Activated CD4-positive, alpha-beta T cell treated with anti-CD3 and anti-CD28 coated beads for 36 hours (primary cell): ENCODE measurements at places on chromosomes 1 and 21.
A peak's percentile ranks its signal among the peaks of the same experiment; 100 is the strongest.

DNA sequence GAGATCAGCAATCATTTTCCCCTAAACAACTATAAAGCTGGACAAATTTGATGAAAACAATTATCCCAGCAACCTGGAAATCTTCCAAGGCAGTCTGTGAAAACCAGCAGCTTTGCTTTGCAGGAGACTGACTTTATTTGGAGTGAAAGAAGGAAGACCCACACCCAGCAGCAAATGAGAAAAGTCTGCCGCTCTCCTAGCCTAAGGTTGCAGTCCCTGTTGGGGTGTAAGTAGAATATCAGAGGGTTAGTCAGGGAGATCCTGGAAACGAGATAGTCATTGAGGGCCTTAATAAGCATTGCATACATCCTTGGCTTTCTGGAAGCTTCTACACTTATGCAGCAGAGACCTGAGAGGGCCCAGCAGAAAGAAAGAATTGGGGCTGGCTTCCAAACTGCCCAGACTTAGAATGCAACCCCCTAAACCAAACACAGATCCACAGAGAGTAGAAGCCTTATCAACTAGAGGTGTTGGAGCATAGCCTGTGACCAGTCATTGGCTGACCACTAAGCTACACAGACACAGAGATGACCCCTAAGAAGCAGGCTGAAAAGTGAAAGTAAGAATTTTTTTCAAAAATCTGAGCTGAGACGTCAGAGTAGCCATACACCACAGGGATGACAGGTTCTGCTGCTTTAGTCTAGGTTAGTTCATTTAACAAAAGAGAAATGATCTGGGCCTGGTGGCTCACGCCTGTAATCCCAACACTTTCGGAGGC is 98.3 kb downstream of the LYPLAL1 start:
- no peak for DNase-seq

DNA sequence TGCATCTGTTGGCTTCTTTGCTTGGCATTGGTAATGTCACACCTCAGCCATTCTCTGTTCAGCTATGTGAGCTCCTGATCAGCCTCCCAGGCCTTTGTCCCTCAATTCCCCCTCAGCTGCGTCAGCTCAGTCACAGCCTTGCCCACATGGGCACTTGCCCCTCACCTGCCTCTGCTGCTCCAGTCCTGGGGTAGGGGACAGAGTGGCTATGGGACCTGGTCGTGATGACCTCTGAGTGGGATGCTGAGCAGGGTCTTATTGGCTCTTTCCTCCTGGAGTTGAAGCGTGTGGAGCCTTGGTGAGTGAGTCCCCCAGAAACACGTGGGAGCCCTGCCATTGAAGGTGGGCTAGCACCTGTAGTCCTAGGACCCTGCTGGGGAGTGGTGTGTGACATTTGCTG is 61.4 kb upstream of the TLR5 start:
- DNase-seq = no peak

GRCh38 chr1:174682419-174683008 is 234.8 kb downstream of the GPR52 start:
- DNase-seq = no peak

GRCh38 chr1:181127898-181128453 is 39.5 kb downstream of the IER5 start:
- peak; percentile 29 for DNase-seq

DNA sequence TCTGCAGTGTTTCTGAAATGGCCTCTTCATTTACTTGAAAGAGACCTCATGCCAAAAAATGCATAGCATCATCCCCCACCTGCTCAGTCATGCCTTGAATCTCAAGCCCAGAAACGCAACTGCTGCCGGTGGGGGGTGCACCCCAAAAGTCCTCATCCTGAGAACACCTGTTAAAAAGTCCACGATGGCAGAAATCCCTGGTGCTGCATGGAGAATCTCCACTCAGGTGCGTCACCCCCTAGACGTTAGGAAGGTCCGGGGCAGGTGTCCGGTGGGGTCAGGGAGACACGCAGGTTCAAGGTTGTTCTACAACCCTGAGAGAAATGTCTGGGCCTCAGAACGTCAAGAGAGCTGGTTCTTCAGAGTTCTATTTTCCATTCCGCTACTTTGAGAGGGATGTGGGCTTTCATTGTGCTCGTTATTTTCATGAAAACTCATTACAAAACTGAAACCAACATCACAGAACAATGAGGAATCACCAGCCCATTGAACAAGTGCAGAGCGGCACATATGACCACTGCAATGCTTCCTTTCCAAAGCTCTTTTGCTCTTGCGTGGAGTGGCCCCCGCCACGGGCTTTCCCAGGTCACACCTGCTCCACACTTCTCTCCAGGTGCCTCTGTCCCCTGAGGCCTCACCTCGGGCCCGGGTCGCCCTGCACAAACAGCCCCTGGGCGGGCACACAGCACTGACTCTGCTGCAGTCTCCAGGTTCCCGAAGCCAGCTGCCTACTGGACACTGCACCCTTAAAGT is 201.9 kb downstream of the TOMM20 start:
- DNase-seq = peak; percentile 74

DNA sequence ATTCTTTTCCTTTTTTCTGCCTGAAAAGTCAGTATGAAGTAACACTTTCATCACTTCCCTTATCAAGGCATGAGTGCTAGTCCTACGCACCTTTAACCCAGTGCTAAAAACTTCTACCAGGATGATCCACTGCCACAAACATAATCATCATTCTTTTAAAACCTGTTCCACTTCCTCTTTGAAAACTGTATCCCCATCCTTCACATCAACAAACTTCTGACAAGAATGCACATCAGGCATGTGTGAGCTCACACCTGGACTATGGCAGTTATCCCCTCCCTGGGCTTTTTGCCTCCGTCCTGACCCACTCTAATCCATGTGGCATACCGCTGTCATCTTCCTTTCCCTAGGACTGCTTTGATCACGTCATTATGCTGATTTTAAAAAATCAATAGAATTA is 70.2 kb downstream of the ESRRG start:
- no peak for DNase-seq

DNA sequence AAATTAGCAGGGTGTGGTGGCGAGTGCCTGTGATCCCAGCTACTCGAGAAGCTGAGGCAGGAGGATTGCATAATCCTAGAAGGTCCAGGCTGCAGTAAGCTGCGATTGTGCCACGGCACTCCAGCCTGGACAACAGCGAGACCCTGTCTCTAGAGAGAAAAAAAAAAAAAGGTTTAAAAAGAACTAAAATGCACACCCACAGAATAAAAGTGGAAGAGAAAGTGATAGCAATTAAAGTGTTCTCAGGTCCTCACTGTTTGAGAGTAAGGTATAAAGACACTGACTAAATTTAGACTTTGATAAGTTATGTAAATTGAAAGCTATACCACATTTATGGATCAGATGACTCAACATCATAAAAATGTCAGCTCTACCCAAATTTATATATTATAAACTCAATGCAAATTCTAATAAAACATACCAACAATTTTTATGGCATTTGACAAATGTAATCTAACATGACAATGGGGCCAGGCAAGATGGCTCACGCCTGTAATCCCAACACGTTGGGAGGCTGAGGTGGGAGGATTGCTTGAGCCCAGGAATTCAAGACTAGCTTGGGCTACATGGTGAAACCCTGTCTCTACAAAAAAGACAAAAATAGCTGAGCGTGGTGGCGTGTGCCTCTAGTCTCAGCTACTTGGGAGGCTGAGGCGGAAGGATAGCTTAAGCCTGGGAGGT is 11.8 kb downstream of the ZBTB17 start:
- peak; percentile 31 for DNase-seq

DNA sequence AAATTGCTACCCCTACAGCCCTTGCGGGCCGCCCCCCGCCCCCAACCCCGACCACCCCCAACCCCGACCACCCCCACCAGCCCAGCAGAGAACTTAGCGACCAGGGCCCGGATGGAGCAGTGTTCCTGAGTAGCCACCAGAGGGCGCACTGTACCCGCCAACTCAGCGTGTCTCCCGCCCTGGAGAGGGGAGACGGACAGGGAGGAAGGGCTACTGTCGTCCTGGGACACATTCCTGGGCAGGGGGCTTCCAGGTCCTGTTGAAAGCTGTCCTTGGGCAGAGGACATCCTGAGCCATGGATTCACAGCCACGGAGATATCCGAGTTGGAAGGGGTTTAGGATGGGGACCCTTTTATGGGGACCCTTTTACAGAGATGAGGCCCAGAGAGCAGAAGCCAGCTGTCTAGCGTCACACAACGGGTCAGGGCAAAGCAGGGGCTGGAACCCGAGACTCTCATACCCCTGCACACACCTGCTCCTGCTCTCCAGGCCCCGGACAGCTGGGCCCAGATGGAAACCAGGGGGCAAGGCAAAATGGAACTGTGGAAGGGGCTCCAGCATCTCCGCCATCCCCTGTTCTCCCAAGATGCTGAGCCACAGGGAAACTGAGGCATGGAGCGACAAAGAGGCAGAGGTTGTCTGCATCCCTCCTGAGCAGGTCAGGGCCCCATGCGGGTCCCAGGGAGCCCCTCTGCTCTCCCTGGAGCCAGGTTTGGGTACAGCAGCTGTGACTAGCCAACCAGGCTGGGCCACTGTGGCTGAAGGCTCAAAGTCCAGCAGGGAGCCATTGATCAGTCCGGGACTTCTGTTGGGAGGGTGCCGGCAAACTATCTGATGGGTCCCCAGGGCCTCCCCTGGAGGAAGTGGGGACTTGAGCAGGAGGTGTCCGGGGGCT is 25.0 kb upstream of the LAPTM5 start:
- DNase-seq = peak; percentile 90

- no peak for DNase-seq
Measured at GRCh38 chr21:19608101-19608621, 1204.6 kb upstream of the TMPRSS15 start.

DNA sequence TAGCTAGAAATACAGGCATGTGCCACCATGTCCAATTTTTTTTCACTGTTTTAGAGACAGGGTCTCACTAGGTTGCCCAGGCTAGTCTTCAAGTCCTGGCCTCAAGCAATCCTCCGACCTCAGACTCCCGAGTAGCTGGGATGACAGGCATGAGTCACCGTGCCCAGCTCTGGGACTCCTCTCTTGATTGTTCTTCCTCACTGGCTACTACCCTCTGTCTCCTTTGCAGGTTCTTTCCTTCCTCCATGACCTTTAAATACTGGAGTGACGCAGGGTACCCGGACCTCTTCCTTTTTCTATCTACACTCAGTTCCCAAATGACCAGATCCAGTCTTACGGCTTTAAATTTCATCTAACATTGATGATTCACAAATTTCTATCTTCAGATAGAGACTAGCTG is 34.9 kb downstream of the ASH1L start:
- no peak for DNase-seq

- DNase-seq = no peak
Measured at GRCh38 chr1:9602794-9603167, 14.1 kb downstream of the TMEM201 start.

DNA sequence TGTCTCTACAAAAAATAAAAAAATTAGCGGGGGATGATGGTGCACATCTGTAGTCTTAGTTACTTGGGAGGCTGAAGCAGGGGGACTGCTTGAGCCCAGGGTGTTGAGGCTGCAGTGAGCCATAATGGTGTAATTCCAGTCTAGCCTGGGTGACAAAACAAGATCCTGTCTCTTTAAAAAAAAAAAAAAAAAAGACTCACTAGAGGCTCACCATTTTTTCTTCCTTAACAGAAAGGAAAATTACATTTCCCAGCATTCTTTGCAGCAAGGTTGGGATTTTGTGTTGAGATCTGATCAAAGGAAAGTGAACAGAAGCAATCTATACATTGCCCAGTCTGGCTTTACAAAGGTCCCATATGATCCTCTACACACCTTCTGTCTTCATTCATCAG is 21.5 kb downstream of the GFI1 start:
- DNase-seq = no peak

DNA sequence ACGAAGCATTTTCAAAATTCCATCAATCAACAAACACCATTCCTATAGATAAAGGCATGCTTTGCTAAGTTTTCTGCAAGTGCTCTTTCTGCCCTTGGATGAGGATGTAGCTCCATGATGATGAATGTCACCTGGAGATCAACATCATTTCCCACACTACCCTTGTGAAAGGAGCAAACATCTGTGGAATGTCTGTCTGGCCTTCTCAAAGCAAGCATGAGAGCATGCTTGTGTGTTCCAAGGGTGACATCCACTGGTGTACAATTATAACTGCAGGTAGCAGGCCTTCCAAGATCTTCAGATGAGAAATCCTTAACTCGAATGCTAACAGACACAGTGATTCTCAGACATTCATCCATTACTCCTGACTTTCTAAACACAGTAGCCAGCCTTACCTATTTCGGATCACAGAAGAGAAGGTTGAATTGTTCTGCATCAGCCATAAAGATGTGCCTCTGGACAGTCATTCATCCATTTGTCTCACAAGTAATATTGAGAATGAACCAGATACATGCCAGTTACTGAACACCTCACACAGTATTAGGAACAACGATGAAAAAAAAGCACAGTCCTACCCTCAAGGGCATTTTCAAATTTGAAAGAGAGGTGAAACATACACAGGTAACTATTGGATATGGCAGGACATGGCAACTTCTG is 162.4 kb downstream of the TPR start:
- DNase-seq = peak; percentile 31

GRCh38 chr1:66372522-66373101 is 161.3 kb upstream of the SGIP1 start:
- DNase-seq = peak; percentile 32

DNA sequence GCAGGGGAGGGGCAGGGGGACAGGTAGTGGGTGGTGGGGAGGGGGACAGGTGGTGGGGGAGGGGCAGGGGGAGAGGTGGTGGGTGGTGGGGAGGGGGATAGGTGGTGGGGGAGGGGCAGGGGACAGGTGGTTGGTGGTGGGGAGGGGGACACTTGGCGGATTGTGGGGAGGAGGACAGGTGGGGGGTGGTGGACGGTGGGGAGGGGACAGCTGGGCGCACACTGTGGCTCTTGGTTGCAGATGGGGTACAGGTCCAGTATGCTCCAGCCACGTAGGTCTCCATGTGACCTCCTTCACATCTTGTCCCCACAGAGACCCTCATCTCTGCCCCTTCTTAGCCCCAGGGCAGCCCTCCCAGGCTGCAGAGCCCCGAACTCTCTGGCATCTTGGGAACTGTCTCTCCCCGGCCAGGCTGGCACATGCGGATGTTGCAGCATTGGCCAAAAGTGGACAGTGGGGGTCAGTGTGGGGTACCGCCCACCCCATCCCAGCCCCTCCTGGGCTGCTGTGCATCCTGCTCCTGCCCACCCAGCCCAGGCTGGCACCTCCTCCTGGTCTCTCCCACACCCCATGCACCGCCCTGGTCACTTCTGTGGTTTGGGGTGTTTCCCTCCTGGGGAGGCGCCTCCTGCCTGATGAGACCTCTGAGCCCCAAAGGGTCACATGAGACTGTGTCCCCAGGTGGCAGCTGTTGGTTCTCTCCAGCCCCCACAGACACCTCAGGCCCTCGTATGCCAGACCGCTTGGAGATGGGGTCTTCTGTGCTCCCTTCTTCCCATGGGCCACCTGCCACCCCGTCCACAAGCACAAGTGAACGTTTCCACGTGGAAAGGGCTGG is 7.6 kb upstream of the SLC19A1 start:
- peak; percentile 35 for DNase-seq
